ENCODE measurements at places on chromosomes 5 and 9.

GRCh38 chr5:115838885-115839518 is 2.4 kb downstream of the ATG12 start:
- DNase-seq: peak; percentile 63

DNA sequence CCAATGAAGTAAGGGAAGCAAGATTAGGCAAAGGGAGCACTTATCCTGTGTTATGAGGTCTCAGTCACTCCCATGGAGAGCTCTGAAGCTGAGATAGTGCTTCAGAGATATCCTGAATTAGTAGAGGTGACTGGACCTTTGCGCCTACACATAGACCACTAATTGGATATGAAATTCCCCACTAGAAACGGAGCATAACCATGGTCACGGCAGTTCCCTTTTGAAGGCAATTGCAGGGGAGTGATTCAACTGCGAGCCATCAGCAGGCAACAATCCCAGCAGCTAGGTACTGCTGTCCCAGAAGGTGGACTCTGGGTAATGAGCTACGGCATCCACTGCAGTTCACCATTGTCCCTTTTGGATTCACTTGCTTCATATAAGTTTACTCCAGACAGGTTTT is 267.7 kb upstream of the RASA1 start:
- no peak for DNase-seq

DNA sequence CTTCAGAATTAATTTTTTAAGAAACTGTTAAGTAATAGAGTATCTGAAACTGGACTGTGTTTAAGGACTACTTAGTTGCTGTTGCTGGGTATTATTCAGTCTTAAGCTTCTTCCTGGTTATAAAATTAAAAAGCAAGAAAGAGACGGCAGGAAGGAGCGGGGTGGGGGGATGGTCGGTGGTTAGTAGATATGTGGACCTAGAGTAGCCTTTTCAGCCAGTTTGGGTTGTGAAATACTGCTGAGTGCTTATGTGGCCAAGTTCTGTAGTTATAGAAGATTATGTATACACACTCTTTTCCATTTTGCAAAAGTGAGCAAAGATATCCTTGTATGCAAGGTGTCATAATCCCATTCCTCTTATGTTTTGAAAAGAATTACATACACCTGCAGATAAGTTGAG is 28.5 kb downstream of the TRIO start:
- peak; percentile 60 for DNase-seq

- DNase-seq: peak; percentile 15
Observed at GRCh38 chr5:118628660-118629354, 359.5 kb downstream of the DTWD2 start.

- DNase-seq: peak; percentile 25
Observed at GRCh38 chr9:134066526-134066912, 1.3 kb downstream of the BRD3 start.

GRCh38 chr5:77444356-77444755 is 47.8 kb downstream of the WDR41 start:
- peak; percentile 22 for DNase-seq

- DNase-seq: peak; percentile 31
Observed at GRCh38 chr5:14286007-14286406, 142.9 kb downstream of the TRIO start.

DNA sequence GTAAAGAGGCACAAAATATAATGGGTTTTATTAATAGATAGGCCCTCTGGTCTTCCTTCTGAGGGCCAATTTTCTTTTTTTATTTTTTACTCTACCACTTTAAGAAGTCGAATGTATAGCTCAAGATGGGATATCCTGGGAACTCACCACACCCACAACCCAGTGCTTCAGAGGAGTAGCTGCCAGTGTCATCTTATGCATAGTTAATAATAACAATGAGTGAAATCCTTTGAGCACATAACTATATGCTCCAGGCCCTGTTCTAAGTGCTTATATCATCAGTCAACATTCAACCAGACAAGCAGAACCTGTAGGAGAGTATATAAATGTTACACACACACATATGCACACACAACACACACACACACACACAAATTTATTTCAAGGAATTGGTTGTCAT is 150.3 kb upstream of the ACTBL2 start:
- DNase-seq: no peak

GRCh38 chr9:97749928-97750327 is 52.8 kb upstream of the XPA start:
- no peak for DNase-seq

DNA sequence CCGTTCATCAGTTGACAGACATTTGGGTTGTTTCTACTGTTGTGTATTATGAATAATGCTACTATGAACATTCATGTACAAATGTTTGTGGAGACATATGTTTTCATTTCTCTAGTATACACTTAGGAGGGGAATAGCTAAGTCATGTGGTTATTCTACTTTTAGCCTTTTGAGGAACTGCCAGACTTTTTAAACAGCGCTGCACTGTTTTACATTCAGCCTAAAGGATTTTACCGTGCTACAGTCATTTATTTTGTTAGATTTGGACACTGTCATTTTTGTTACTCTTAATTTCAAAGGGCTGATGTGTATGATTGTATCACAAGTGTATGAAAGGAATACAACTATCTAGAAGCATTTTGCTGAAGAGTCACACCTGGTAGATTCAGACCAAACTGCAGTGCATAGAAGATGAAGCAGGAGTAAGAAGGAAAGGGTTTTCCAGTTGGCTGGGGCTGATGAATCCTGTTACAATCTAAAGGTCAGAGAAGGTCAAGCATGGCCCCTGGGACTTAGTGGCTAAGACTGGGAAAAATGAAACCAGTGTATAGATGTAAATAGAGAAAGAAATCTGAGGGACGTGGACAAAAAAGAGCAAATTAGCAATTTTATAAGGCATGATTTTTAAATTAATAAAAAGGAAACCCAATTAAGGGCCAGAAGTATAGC is 509.7 kb downstream of the PSAT1 start:
- DNase-seq: peak; percentile 31

DNA sequence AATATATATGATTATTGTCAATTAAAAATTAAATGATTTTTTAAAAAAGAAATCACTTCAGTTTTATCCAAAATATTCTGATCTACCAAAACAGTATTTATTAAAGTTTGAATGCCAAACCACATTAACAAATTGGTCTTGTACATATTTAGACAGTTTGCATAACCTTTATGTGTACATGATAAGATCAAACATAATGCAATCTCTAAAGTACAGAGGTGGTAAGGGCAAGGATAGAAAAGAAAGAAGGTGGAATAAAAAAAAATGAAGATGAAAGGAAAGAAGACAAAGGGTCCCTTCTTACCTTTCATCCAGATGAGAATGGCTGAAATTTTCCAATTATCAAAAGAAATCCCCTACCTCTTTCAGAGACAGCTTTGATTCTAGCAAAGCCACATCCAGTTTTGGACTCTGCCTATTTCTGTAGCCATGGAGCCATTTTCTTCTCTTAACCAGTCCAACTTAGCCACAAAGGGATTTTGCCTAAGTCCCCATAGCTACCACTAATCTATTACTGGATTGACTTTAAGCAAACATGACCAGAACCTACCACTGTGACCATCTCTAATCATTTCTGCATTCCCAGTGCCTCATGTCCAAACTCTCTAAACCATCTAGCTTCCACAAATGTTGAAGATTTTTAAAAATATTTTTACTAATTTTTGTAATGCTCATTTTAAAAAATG is 133.3 kb upstream of the TRPM3 start:
- no peak for DNase-seq

GRCh38 chr9:138094028-138094427 is 216.4 kb downstream of the CACNA1B start:
- no peak for DNase-seq

DNA sequence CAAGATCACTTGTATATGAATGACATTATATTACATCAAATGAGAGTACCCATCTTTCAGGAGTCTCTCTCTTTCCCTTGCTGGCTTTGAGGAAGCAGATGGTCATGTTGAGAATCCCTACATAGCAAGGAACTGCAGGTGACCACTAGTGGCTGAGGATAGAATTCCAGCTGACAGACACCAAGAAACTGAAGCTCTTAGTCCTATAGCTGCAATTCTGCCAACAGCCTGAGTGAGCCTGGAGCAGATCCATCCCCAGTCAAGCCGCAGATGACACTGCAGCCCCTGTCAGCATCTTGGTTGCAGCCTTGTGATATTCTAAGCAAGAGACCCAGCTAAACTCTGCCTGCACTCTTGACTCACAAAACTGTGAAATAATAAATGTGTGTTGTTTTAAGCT is 531.5 kb downstream of the CSNK1G3 start:
- DNase-seq: no peak

DNA sequence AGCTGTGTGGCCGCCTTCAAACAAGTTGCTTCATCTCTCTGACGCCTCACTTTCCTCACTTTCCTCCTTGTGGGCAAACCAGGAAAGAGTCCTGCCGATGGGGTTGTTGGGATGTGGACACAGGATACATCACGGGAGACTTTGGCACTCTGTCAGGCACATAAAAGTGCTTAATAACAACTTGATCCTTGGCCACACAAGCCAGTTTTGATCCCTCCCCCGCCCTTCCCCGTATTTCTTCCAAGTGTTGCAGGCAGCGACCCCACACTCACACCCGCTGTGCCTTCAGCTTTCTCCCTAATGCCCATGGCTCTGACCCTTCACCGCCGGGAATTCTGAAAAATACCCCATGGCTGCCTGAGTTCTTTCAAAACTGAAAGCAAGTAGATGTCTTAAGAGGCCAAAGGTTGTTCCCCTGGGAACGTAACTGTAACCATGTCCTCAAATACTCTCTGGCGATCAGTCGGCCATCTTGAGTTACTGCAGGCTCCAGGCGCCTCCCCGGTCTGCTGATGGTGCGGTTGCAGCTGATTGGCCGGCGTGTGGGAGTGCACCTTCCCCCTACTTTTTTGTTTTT is 59.8 kb downstream of the ARHGEF37 start:
- peak; percentile 20 for DNase-seq

DNA sequence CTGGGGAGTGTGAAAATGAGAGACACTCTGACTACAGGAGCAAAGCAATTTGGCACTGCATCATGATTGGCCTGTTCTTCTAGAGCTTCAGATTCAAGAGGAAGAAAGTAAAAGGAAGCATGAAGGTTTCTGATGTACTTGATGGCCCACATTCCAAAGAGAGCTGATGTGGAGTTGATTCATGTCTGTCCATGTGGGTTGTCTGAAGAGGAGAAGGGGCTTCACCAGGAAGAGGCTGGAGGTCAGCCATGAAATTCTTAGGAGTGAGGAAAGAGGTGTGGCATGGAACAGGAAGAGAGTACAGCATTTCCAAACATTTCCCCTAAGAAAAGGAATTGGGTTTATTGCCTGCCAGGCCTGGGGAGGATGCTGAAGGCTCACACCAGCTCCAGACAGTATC is 70.7 kb downstream of the PTCD2 start:
- peak; percentile 20 for DNase-seq

DNA sequence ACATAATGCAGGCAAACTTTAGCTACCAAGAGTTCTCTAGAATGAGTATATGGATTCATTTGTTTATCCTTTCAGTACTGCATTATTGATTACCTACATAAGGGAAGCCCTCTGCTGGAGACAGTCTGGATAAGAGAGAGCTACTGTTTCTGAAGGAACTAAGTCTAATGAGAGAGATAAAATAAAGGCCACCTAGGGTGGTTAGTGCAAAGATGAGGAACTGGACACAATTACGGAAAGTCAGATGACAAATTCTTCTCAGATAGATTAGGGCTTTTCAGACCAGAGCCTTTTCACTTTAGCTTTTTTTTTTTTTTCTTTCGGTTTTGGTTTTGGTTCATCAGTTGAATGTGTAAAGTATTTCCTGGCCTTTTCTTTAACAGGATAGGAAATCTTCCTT is 31.3 kb downstream of the ISOC1 start:
- DNase-seq: no peak

DNA sequence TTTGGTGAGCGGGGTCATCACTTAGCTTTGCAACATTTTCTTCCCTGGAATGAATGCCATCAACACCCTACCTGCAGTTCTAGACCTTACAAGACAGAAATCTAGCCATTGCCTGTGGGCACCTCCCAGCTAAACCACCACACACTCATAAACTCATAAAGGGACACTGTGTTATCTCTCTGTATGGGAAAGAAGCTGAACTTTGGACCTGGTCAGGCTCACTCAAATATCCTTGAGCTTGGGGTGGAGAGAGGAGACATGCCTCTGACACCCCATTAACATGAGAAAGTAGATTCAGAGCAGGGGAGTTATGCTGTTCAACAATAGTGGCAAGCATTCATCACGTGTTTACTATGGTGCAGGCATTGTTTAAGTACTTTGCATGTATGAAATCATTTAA is 205.6 kb downstream of the ZNF462 start:
- DNase-seq: no peak

DNA sequence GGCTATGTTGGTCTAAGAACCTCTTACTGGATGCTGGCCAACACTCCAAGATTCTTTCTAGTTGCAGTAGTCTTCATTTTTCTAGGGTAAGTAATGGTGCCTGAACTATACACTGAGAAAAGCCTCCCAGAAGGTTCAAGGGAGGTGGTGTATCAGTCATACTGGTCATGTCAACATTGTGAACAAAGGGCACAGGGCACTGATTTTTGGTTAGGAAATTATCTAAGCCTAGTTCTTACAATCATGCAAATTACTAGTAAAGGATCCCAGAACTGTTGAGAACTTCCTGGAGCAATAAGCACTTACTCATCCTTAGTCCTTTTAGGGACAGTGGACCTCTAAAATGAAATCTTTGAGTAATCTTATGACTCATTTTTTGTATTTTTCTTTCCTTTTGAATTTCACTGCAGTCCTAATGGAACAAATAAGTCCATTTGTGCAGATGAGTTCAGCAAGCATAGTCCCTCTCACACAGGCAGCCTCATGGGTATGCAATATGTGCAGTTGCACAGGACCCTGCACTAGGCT is 21.1 kb upstream of the CDC42SE2 start:
- DNase-seq: peak; percentile 81

GRCh38 chr5:142391058-142391845 is 66.4 kb upstream of the SPRY4 start:
- DNase-seq: no peak

GRCh38 chr5:66223637-66224036 is 79.5 kb downstream of the SREK1 start:
- no peak for DNase-seq

GRCh38 chr5:125176005-125176390 is 429.6 kb upstream of the ZNF608 start:
- no peak for DNase-seq

GRCh38 chr5:138148811-138149210 is 9.6 kb upstream of the NME5 start:
- peak; percentile 69 for DNase-seq

DNA sequence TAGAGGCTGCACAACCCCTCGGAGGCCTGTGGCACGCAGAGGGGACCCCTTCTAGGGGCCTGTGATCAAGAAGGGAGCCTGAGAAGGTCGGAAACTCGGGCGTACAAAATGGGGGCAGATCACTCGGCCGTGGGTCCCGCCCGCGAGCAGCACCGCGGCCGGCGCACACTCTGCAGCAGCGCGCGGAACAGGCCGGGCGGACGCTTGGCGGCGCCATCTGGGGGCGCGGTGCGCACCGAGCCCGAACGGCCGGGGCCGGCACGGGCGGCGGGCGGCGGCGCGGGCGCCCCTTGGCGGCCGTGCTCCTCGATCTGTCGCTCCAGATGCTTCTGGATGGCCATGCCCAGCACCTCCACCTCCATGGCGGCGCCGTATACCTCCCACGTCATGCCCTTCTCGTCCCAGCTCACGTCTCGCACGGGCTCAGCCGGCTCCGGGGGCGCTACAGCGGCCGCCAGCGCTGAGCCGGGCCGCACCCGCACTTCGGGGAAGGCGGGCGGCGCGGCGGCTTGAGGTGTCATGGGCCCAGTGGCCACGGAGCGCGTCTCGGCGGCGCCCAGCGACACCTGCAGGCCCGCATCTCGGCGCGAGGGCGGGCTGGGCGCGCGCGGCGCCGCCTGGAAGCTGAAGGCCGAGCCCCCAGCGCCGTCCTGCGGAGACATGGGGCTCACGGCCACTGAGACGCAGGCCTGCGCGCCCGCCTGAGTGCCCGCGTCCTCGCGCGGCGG is 13.1 kb downstream of the GPRIN1 start:
- DNase-seq: peak; percentile 31
